IMR-90 (cell line): ENCODE measurements at places on chromosomes 5 and 9. TPM values are rescaled to one million over a fixed set of nuclear protein-coding genes. Genes with fewer than 3 reads are reported as not detected.

The SPATA31D4 gene
- total RNA-seq, result not detected in 2 replicates

The ZNF462 gene
- 16.1 and 18.8 TPM in 2 replicates for total RNA-seq

The GRM6 gene
- total RNA-seq, result not detected in 2 replicates

The MAMDC4 gene
- 0.18 and 0.28 TPM in 2 replicates for total RNA-seq

The PRR16 gene
- total RNA-seq, result 9.9 and 10.6 TPM in 2 replicates

The ARHGEF28 gene
- 13.9 and 16.0 TPM in 2 replicates for total RNA-seq

The IL5 gene
- total RNA-seq, result not detected in 2 replicates

The FGD3 gene
- not detected in 2 replicates for total RNA-seq

The NR5A1 gene
- not detected in 2 replicates for total RNA-seq

The UNC5A gene
- not detected in 2 replicates for total RNA-seq

The NIM1K gene
- total RNA-seq, result 0.54 and 0.56 TPM in 2 replicates

The TAL2 gene
- not detected in 2 replicates for total RNA-seq

The ADAMTSL2 gene
- total RNA-seq, result not detected in 2 replicates

The C9orf153 gene
- not detected in 2 replicates for total RNA-seq

The LHFPL2 gene
- 11.1 and 11.3 TPM in 2 replicates for total RNA-seq

The RNF224 gene
- total RNA-seq, result not detected in 2 replicates

The CYLC2 gene
- total RNA-seq, result not detected in 2 replicates

The CEP72 gene
- 2.8 and 2.9 TPM in 2 replicates for total RNA-seq

The PCDHGB2 gene
- 2.8 and 3.0 TPM in 2 replicates for total RNA-seq

The SMAD5 gene
- 73.3 and 101 TPM in 2 replicates for total RNA-seq

The PPP3R2 gene
- not detected in 2 replicates for total RNA-seq

The ALDH1B1 gene
- 37.2 and 37.6 TPM in 2 replicates for total RNA-seq

The IL33 gene
- not detected in 2 replicates for total RNA-seq

The F2RL1 gene
- 9.4 and 12.4 TPM in 2 replicates for total RNA-seq

The PCDHGB6 gene
- total RNA-seq, result 2.2 and 2.8 TPM in 2 replicates
